ENCODE measurements at places on chromosomes 1 and 21. TPM values are rescaled to one million over a fixed set of nuclear protein-coding genes. Genes with fewer than 3 reads are reported as not detected.

- DNase-seq, result no peak
These were observed 739.2 kb downstream of the MRPL39 start for GRCh38 chr21:24868117-24868516.

DNA sequence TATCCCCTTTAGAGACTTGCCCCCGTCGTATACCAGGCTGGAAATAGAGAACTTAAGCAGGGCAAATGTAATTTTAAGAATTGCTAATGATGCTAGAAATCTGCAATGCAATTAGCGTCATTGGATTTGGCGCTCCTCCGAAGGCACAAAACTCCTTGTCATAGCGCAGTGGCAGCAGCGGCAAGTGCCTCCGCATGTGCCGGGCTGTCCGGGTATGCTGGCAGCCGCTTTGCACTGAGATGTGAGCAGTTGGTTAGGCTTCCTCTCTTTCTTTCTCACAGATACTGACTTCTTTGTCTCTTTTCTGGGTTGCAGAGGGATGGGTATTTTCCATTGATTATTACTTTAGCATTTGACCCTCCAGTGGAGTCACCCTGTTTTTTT, 193.4 kb upstream of the LMO4 start:
- no peak for DNase-seq

Gene OR10Z1
- not detected for total RNA-seq

Gene SGIP1
- 7.0 TPM for total RNA-seq
